Activated T-cell treated with anti-CD3 and anti-CD28 coated beads, Interleukin-2, amount 50 U/mL, for 4 hours (primary cell): ENCODE measurements at places on chromosomes 4 and X.

DNA sequence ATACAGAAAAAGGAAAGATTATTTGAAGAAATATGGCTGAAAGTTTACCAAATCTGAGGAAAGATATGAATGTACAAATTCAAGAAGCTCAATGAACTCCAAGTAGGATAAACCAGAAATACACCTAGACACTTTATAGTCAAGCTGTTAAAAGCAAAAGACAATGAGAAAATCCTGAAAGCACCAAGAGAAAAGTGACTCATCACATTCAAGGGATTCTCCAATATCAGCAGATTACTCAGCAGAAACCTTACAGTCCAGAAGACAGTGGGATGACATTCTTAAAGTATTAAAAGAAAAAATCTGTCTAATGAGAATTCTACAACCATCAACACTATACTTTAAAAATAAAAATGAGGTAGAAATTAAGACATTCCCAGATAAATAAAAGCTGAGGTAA, 223.8 kb upstream of the ZCCHC13 start:
- no peak for DNase-seq

DNA sequence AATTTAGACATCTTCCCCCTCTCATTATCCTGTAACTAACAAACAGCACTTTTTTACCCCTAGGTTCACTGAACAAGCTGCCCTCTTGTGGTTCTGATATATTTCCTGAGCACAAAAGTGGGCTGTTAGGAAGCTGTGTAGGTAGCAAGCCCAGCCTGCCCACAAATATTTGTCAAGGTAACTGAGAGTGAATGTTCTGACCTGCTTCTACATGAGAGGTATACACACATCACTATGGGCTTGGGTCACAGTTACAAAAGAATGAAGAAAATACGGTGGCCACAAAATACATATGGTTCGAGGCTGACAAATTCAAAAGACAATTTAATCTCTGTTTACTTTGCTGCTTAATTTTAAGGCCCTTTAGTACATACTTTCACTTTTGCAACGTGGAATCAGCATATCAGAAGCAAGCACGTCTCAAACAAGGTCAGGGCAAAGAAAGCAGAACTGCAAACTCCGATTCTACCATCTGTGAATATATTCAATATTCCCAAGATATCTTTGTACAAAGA, 78.7 kb downstream of the RBM47 start:
- DNase-seq = no peak

- no peak for DNase-seq
Measured at GRCh38 chrX:68762766-68763165, 66.1 kb upstream of the EFNB1 start.

DNA sequence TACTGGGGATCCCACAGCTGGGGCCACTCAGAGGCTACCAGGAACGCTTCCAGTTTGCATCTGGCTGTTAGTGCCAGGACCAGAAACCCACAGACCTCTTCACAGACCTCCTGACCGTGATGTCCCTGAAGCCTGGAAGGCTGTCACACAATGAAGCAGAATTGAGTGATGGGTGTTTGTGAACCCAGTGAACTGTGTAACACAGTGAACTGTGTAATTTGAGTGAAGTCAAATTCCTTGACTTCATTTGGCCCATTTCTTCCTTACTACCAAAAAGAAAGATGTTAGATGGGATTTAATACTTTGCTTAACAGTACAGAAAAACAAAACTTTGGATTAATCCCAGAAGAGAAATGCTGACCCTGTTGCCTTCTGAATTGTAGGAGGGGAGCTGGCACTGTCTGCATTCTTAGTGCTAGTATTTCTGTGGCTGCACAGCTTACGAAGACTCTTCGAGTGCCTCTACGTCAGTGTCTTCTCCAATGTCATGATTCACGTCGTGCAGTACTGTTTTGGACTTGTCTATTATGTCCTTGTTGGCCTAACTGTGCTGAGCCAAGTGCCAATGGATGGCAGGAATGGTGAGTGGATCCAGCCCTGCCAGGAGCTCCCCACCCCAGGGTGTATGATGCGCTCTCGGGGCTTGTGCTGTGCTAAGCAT, 17.8 kb downstream of the SRD5A3 start:
- no peak for DNase-seq

GRCh38 chr4:41600243-41600912, 62.4 kb downstream of the LIMCH1 start:
- no peak for DNase-seq

- DNase-seq = no peak
Measured at GRCh38 chr4:20015636-20016224, 236.0 kb upstream of the SLIT2 start.

- no peak for DNase-seq
Measured at GRCh38 chr4:172147687-172148086, 334.5 kb downstream of the GALNTL6 start.

DNA sequence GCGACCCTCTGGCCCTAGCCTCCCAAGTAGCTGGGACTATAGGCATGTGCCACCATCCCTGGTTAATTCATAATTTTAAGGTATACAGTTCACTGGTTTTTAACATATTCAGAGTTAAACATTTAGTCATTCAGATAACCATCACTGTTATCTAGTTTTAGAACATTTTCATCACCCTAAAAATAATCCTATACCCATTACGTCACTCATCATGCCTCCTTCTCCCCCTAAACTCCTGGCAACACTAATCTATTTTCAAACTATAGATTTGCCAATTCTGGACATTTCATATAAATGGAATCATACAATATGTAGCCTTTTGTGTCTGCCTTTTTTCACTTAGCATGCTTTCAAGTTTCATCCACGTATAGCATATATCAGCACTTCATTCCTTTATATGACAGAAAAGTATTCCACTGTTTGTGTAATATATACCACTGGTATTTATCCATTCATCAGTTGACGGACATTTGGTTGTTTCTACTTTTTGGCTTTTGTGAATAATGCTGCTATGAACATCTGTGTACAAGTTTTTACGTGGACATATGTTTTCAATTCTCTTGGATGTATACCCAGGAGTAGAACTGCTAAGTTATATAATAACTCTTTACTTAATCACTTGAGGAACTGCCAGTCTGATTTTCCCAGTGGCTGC, 32.0 kb upstream of the RPS3A start:
- no peak for DNase-seq
